ENCODE measurements at places on chromosomes 5 and 9.

DNA sequence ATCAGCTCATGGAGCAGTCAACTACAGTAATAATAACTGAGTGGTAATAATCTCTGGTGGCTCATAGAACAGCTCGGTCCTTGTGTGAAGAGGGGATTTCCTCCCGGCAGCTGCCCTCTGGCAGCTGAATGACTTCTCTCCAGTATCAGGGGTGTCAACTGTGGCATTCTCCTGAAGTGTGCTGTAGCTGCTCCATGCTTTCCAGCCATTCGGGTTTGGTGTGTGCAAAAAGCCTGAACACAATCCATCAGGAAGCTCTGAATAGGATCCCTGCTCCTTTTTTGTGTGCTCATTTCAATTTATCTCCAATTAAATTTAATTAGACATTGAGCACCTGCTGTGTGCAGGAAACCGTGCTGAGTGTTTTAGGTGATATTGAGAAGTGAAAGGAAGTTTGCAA lies 59.8 kb upstream of the BARX1 start:
- no peak for DNase-seq

- no peak for DNase-seq
These were observed 25.8 kb upstream of the LECT2 start for GRCh38 chr5:135980620-135981019.

- no peak for DNase-seq
These were observed 36.4 kb downstream of the UNC13B start for GRCh38 chr9:35198191-35198590.

- no peak for DNase-seq
These were observed 51.5 kb upstream of the ADAMTSL1 start for GRCh38 chr9:18422296-18423036.

DNA sequence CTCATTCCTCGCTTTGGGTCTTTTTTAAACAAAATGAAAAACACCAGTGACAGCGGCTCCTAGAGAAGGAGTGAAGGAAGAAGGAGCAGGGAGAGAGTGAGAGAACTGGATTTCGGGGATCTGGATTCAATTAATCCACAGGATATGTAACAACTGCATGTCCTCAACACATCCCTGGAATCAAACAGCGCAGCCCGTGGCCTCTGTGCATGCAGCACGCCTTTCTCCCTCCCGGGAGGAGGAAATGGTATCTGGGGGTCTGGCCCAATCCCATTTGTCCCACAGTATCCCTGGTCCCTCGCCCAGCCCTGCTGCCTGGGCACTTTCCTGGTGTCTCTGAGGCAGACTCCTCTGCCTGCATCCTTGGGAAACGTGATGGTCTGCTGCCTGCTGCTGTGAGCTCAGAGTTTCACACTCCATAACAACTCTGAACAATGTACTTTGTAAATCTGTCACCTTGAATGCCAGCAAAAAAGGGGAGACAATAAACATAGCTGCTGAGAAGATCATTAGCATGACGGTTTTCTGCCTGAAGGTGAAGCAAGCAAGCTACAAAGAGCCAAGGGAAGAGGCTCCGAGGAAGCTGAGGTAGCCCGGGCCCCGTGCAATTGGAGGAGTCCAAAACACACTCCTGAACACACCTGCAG lies 56.1 kb downstream of the PTCH1 start:
- DNase-seq: no peak

DNA sequence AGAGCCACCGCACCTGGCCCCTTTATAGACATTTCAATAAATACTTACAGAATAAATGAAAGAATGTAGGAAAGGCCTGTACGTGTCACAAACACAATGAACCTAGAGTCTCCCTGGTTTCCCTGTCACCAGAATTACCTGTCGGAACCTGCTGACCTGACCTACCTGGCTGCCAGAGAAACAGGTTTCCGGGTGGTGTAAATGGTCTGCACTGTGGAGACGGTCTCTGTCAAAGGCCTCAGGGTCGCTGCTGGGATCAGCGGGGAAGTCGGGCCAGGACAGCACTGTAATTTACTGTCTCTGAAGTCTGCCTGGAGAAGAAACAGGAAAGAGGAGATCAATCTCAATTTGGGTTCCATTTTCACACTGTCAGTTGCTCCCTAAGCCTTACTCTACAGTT lies 9.3 kb upstream of the FRRS1L start:
- no peak for DNase-seq

DNA sequence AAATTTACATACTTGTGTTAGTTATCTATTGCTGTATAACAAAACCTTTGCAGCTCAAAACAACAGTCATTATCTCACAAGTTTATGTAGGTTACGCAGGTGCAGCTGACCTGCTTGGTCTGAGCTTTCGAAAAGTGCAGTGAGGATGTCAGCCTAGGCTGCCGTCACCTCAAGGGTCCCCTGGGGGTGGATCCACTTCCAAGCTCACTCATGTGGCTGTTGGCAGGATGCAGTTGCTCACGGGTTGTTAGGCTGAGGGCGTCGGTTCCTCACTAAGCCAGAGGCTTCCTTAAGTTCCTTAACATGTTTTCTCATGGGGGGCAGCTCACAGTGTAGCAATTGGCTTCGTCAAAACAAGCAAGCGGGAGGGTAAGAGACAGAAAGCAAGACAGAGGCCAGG lies 139.8 kb downstream of the DOCK8 start:
- DNase-seq: no peak

- DNase-seq: peak; percentile 54
These were observed 1.0 kb upstream of the RXRA start for GRCh38 chr9:134325096-134325812.

- no peak for DNase-seq
These were observed 100.4 kb downstream of the EHMT1 start for GRCh38 chr9:137719194-137719593.

DNA sequence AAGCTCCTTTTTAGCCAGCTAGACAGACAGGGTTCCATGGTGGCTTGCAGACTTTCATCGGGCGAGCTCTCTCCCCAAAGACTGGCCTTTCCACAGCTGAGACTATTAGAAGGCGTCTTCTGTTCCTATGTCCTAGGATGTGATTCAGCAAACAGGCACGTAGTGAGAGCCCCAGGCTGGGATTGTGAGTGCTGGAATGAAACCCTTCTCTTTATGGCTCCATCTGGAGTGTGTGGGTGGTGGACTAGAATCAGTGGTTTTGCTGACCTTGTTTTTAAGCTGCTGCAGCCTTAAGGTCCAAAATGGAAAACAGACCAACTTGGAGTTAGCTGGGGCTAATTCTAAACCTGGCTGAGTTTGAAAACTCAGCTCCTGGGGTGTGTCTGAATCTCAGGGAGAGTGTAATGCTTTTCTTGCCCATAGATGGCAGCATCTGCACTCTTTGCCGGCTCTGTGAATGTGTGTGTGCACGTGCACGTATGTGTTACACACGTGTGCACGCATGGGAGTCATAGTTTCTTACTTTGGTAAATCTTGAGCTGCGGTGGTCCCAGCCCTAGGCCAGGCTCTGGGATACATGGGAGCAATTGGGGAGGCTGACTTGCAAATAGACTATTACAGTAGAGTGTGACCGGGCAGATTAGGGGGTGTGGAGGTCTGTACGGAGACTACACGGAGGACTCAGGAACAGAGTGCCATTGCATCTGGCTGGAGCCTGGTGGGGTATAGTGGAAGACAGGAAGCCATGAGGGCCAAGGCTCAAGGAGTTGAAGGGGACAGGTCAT lies 10.7 kb downstream of the GSN start:
- DNase-seq: no peak

DNA sequence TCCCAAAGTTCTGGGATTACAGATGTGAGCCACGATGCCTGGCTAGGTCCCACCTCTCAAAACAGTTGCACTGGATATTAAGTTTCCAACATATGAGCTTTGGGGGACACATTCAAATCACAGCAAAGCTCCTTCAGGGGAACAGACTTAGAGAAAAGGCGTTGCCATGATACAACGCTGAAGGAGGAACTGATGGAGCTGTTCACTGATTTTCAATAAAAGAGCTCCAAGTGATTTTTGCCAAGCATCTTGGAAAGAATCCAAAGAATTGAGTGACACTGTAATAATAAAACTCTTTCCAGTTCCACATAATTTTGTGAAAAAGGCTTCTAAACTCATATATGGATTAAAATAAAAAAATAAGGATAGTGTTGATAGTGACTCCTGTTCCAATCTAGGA lies 72.5 kb downstream of the CSNK1A1 start:
- no peak for DNase-seq

GRCh38 chr9:6759185-6759977 lies 1.6 kb downstream of the KDM4C start:
- DNase-seq: peak; percentile 42

DNA sequence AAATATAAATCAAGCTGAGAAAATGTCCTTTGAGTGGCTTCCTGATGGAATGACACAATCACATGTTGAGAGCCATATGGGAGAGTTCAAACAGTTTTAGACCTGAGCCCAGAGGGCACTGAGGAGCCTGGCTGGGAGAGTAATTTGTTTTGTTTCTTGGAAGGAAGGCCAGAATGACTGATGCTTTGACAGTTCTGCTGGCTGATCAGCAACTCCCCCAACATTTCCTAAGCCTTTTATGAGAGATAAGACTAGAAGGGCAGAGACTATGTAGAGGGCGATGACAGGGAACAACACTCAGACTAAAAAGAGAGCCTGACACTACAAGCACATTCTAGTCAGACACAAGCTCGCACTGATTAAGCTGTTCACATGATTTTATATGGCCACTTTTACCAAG lies 169.2 kb downstream of the COX7C start:
- DNase-seq: no peak

DNA sequence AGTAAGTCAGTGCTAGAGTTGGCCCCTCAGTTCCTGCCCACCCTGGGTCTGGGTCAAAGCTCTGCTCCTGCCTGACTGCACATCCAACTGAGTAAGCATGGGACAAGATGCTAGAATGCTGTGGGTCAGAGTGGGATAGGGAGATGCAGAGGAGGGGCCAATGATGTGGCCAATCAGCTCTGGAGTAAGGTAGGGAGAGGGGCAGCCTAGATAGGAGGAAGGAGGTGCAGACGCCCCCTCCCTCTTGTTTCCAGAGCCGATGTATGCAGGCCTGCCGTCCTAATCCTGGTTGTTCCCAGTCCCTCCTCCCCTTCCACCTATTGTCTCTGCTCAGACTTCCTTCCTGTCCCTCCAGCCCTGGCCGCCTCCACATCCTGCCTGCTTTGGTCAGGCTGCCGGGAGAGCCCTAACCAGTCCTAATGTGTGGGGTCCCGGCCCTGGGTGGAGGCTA lies 1.3 kb downstream of the ARAP3 start:
- DNase-seq: no peak

- DNase-seq: no peak
These were observed 665 bp upstream of the BTF3 start for GRCh38 chr5:73497497-73498056.

DNA sequence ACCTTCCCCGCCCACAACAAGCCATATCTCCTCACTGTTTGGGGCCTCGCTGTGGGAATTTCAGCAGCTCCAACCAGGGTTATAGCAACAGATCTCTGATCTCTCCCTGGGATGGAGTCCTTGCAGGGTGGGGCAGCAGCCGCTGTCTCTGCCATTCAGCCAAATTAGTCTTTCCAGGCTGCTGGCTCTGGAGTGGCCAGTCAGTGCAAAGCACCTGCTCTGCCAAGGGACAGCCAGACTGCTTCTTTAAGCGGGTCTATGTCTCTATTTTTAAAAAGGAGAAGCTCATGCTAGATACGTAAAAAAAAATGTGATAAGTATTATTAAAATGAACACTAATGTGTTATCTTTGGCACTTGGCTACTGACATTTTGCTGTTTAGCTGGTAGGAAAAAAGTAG lies 380.2 kb downstream of the CDH10 start:
- no peak for DNase-seq

DNA sequence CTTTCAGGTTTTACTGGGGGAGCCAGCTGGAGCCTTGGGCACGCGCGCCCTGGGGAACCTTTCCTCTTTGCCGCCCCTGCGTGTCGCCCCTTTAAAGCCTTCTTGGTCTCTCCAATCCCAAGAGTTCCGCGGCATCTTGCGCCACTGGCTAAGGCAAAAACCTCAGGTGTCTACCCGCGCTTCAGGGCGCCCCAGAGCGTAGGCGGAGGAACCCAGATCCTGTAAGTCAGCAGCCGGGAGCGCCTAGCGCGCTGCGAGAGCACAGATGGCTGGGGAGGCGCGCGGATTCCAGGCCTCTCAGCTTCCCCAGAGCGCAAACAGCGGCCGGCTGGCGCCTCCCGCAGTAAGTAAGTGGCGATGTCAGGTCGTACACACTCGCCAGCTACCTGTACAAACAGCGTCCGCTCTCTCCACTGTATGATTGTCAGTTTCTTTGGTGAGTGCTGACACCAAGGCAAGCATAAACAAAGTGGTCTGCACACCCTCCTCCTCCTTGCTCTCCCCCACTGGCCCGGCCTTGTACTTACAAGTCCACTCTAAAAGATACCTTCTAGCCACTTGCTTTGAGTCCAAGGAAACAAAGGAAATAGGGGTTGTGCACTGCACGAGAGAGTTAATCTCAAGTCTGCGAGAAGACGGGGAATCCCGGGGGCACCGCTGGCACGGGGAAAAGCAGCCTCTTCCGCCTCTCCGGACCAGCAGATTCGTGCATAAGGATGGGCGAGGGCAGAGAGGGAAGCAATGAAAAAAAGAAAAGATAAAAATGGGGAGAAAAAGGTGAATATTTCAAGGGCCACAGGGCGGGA lies 2.9 kb downstream of the HTR1A start:
- DNase-seq: no peak

- no peak for DNase-seq
These were observed 49.0 kb upstream of the ATG10 start for GRCh38 chr5:81922854-81923279.

- no peak for DNase-seq
These were observed 574.5 kb upstream of the ARRDC3 start for GRCh38 chr5:91957666-91958065.

DNA sequence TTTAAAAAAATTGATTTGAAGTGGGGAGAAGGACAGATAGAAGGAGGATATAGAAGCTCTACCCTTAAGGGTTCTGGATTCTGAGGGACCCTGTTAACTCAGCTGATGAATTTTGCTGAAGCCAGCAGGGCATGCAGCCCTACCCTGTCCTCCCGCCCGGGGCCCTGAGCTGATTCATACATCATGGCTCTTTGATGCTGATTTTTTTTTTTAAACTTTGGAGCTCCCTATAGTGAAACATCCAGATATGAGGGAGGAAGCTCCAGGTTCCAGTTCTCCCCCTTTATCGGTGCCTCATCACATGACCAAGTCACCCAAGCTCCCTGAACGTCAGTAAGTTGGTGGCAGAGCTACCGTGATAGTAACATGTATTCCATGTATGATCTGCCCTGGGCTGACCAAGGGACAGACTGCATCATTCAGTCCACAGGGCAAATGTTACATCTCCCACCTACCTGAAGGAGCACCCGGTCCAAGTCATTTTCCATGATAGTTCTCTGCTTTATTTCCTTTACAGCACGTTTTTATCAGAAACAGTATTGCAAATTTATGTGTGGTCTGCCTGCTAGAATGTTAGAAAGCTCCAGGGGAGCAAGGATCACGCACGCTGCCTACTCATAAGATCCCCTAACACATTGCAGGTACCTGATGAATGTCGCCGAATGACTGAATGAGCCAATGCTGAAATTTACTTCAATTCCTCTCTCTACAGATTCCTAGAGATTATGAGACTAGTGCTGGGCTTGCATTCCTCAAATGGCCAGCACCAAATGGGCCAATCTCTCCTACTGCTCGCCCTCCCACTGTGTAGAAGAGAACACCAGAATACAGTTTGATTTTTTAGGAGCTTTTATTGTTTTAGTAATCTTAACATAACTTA lies 25.9 kb downstream of the SPARC start:
- DNase-seq: no peak

- DNase-seq: no peak
These were observed 3.5 kb upstream of the F2RL2 start for GRCh38 chr5:76626738-76627137.
